Activated naive CD8-positive, alpha-beta T cell treated with anti-CD3 and anti-CD28 coated beads for 36 hours (primary cell): ENCODE measurements at places on chromosomes 13 and 19. TPM values are rescaled to one million over a fixed set of nuclear protein-coding genes. Genes with fewer than 3 reads are reported as not detected.

The NAPA gene
- 69.2 TPM for total RNA-seq

The CYP4F22 gene
- total RNA-seq = 1.3 TPM

The NLRP4 gene
- not detected for total RNA-seq

The SPTBN4 gene
- total RNA-seq = 1.1 TPM

GRCh38 chr19:38433268-38433733 is at the start of gene RYR1:
Gene RYR1 (plus strand): TSS chr19:38433691. CDS start chr19:38433830, 139 bp downstream.
- H3K4me1 ChIP-seq = peaks cover 16% of the 10 kb centered on the region
- no peaks in the 10 kb centered on the region for H3K36me3 ChIP-seq
- H3K4me3 ChIP-seq = no peak within 1 kb of the TSS
- peaks cover 50% of the 10 kb centered on the region for H3K27me3 ChIP-seq
- DNase-seq = peak; percentile 50

GRCh38 chr13:73623281-73623680 is 510.9 kb downstream of the KLF12 start:
- no peaks in the 10 kb centered on the region for H3K36me3 ChIP-seq
- no peaks in the 10 kb centered on the region for H3K27me3 ChIP-seq
- peaks cover 29% of the 10 kb centered on the region for H3K4me1 ChIP-seq
- DNase-seq = no peak

DNA sequence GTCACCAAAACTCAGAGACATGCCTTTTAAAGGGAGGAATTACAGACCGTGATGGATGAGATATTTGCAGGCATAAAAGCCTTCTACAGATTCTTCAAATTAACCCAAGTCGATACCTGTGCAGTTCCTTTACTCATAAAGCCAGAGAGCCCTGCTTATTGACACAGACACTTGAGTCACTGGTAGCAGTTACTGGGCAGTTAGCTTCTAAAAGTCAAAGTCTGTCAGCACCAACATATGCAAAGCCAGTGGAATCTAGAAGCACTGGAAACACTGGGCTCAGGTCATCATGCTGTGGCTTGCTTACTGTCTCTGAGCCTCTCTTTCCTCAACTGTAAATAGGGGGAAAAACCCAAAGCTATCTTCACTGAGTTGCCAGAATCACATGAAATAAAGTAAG is 25.7 kb upstream of the LRCH1 start:
- peaks cover 15% of the 10 kb centered on the region for H3K4me1 ChIP-seq
- no peak overlapping the region for H3K4me3 ChIP-seq
- no peaks in the 10 kb centered on the region for H3K27me3 ChIP-seq
- H3K27ac ChIP-seq = no peak overlapping the region
- DNase-seq = no peak
